Body of pancreas (tissue), 4 donors: ENCODE measurements at places on chromosomes 5 and 9.
A peak's percentile ranks its signal among the peaks of the same experiment; 100 is the strongest.

GRCh38 chr5:80069918-80070318 lies 34.8 kb downstream of the THBS4 start:
- no peak for DNase-seq

DNA sequence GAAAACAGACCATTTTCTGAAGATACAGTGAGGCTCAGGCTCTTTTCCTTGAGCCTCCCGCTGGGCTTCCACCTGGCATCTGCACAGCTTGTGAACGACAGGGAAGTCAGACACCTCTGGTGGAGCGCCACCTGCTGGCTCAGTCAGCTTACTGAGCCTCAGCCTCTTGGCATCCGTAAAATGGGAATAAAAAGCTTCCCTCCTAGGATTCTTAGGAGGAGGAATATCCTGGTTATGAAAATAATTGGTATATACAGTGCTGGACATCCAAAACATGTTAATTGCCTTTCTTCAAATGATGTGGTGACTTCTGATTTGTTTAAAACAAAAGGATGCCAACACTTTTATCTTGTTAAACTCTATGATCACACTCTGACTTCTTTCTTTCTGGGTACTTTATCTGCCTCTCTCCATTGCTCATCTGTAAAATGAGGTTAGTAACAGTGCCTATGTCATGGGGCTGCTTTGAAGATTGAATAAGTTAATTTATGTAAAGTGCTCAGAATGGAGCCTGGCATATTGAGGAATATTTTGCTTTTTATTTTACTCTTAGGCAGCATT lies 67.5 kb downstream of the MAMDC2 start:
- peak; percentile 92 for DNase-seq

DNA sequence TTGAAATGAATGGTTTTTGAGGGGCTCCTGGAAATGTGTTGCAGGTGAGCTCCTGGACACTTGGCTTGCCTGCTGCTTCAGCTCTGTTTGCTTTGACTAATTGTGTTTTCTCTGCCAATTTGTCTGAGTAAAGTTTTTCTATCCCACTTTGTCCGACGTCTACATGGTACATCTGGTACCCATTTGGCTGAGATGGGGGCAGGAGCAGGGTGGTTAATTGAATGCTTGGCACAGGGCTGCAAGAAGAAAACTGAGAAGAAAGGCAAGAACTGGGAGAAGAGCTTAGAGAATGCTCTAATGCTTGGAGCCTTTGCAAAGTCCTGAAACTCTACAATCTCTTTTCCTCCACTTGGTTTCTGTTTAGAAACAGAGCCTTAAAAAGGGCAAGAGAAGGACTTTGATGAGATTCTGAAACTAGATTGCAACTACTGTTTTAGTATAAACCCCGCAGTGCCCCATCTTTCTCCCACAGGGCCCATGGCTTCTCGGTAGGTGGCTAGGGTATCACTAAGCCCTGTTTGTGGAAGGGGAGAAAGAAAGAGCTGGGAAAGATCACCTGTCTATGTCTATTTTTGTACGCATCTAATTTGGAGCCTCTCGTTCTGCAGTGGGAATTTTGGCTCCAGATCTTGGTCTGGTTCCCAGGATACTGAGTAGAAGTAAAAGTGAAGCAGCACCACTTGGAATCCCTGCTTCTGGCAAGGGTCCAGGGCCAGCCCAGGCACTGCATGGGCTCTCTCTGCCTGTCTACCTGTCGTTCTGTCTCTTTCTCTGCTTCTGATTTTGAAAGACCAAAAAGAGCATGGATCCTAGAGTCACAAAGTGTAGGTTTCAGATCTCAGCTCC lies 214.4 kb downstream of the SEMA6A start:
- DNase-seq: no peak

GRCh38 chr5:181246276-181247049 lies 2.8 kb upstream of the RACK1 start:
- DNase-seq: peak; percentile 92

DNA sequence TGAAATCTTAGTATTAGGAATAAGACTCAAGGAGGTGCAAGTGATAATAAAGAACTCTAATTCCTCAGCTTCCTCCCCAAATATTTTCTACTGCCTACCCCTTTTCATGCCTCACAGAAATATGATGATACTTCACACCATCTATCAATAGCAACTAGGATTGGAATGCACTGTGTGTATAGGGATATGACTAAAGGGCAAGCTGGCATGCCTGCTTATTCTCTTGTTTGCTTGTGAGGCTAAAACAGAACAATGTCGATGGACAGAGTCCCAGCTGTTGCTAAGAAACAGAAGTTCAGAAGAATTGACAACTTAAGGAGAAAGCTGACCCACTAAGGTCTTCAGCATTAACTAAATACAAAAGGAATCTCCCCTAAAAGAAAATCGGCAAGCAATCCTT lies 9.7 kb upstream of the CHD1 start:
- no peak for DNase-seq

DNA sequence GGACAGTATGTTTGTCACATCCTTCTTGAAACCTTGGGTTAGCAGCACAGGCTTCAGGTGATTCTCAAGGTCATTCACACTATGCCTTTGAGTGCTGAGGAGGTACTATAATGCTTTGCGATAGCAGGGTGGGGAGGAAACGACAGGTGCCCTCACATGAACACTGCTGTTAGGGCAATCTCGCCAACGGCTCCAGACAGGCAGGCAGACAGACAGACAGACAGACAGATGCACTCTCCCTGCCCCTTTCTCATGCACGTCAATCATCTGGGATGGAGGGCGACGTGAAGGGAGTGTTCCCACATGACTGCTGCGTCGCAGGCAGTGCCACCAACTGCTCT lies 82.9 kb downstream of the RAPGEF1 start:
- no peak for DNase-seq

- no peak for DNase-seq
Measured at GRCh38 chr9:95229230-95229915, 88.1 kb downstream of the FANCC start.

DNA sequence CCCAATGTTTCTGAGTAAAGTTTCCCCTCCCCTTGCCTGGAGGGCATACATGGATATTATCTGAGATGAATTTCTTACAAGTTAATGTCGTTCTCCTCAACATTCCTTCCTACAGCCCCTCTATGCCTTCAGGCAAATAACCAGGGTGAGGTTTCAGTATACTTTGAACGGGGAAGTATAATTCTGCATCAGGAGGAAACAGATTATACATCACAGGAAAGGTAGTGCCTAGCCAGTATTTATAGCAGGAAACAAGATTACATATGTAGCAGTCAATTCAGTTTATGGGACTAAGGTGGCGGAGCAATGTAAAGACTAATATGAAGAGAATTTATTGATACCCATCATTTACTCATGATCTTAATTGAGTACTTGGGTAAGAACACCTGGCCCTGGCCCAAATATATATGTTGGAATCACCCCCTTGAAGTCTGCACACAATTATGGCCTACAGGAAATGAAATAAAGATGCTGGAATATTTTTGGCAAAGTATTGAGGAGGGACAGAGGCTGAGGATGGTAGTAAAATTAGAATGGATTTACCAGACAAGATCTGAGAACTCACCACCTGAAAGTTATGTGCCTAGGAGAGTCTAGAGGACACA lies 661.1 kb downstream of the PTPRD start:
- DNase-seq: no peak

DNA sequence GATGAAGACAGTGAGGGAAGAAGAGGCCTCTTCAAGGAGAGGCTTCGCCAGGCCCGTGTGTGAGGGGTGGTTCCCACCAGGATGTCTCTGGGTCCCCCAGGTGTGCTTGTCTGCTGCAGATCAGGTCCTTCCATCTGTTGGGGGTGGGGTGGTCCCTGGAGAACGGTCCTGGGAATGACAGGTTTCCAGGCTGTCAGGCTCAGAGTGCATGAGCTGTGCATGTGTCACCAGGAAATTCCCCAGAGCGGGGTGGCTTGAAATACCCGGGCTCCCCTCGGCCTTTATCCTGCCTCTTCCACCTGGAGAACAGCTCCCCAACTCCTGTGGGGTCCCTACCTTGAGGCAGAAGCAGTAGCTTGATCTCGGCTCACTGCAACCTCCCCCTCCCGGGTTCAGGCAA lies 118.8 kb downstream of the GAPVD1 start:
- no peak for DNase-seq

GRCh38 chr9:130680836-130681768 lies 12.5 kb upstream of the EXOSC2 start:
- peak; percentile 89 for DNase-seq

DNA sequence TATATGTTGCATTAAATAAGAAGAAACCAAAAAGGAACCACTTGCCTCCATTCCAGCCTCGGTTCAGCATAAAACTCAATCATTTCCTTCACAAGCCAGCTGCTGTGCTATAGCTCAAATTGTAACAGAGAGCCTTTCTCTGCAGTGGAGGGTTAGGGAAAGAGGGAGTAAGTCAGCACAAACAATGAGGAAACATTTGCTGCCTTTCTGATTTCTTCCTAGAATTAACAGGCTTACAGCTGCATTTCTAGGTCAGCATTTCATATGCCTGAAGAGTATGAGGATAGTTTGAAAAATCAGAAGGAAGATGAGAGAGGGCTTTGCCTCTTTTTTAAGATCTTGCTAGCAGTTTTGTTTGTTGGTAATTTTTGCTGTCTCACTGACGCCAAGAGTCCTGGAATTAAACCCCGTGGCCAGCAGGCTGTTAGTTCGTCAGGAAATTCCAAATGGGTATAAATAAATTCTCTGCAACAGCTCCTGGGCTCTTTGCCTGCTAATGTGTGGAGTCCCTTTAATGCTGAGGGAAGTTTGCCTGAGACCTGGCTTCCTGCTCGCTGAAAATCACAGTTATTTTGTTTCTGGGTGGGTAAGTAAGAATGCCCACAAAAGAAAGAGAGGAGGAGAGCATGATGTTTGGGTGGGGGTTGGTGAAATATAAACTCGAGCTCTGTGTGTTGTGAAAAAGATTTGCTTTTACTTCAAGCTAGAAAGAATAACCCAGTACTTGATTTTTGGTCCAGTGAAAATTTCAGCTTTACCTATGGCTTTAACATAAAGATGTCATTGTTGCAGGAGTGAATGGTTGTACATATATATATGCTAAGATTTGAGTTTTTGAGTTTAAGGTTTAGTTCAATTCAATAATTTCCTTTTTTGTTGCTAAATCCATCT lies 148.1 kb upstream of the DMRT1 start:
- peak; percentile 42 for DNase-seq

GRCh38 chr5:110018509-110018908 lies 328.8 kb downstream of the MAN2A1 start:
- no peak for DNase-seq

GRCh38 chr9:89625721-89626687 lies 21.2 kb downstream of the GADD45G start:
- no peak for DNase-seq

DNA sequence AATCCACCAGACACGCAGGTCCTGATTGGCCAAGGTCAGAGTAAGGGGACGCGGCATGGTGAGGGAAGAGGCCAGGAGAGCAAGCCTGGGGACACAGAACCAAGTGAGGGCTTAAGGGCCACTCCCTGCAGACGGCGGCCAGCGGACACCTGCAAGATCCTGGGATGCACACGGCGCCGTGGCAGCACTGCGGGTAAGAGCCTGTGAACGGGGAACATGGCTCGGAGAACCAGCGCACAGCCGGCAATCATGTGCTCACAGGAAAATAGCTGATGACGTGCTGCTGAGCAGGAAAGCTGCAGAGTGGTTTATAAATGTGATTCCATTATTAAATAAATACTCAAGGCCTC lies 27.0 kb upstream of the NSMF start:
- DNase-seq: no peak

DNA sequence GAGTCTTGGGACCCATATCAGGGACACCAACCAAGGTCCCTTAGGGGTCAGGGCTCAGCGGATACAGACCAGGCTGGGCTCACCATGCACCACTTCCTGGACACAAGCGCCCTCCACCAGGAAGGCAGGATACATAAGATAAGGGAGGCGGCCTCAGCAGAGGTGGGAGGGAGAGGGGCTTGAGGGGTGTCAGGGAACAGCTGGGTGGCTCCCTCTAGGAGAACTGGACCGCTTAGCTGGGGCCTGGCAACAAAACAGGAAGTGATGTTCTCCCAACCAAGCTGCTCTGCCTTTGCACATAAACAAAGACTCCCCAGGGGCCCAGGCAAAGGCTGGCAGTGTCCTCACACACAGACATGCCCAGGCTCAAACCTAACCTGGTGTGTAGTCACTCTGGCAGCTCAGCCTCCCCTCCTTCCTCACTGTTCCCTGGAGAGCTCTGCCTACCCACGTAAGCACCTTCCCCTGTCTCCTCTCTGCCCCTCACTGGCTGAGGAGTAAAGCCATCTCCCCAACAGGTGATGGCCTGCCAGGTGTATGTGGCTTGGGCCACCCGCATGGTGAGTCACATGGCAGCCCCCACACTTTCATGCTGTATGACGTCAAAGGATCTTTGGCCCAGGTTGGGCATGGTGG lies 5.8 kb upstream of the BICD2 start:
- peak; percentile 29 for DNase-seq

DNA sequence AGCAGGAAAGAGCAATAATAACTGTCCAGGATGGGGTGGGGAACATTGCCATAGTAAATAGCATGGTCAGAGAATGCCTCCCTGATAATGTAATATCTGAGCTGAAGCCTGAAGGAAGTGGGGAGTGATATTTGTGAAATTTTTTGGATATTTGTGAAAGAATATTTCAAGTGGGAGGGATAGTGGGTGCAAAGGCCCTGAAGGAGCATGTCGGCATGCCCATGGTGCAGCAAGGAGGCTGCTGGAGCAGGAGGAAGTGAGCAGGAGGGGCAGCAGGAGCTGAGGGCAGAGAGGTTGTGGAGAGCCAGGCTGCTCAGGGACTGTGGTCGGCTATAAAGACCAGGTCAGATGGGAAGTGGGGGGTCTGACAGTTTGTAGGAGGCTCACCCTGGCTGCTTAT lies 21.1 kb upstream of the PDE8B start:
- DNase-seq: no peak

DNA sequence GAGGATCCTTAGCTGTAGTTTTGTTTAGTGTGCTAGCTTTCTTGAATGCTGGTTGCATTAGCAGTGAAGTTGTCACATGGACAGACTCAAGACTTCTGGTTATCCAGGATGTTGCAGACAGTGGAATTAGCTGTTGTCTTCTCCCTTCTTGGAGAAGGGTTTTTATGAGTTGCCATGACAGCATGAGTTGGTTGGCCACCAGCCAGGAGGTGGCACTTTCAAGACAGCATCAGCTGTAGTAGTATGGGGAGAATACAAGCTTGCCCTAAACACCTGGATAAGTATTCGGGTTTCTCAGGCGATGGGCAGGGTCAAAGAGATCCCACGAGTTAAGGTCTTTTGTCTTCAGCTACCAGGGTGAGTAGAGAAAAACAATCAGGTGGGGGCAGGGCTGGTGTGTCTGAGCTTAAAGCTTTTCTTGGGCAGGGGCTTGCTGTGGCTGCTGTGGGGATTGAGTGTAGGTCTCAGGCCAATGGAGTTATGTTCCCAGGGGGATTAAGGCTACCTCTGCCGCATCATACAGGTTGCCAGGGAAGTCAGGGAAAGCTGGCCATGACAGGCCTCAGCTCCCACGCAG lies 7.7 kb upstream of the C5orf47 start:
- DNase-seq: no peak

GRCh38 chr9:81833563-81834345 lies 94.5 kb upstream of the SPATA31D4 start:
- DNase-seq: no peak

DNA sequence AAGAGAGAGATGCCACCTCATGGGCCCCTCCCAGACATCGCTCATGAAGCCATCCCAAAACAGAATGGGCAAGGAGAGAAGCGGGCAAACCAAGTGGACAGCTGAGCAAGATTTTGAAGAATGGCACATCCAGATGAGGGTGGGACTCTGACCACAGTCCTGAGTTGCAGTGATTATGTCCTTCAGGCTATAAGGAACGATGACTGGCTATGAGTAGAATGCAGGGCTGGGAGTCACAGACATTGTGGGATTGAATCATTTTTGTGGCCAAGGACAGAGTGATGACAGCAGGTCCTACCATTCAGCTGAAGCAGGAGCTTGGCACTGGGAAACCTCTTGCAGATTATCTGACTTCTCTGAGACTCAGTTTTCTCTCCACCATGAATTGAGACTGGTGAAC lies 245.7 kb upstream of the SLC30A5 start:
- DNase-seq: no peak
